ENCODE measurements at places on chromosomes 6 and 20. TPM values are rescaled to one million over a fixed set of nuclear protein-coding genes. Genes with fewer than 3 reads are reported as not detected.

The NR2E1 gene
- not detected for polyA plus RNA-seq

The WFDC10B gene
- polyA plus RNA-seq, result not detected

The NHSL1 gene
- polyA plus RNA-seq, result 4.6 TPM

The KCNS1 gene
- 0.04 TPM for polyA plus RNA-seq

The CGA gene
- not detected for polyA plus RNA-seq

The SDCBP2 gene
- 23.8 TPM for polyA plus RNA-seq

The FOXC1 gene
- 1.6 TPM for polyA plus RNA-seq

The VSX1 gene
- polyA plus RNA-seq, result 0.77 TPM

The BTN1A1 gene
- not detected for polyA plus RNA-seq

The ULBP2 gene
- polyA plus RNA-seq, result 0.19 TPM

The MTFR2 gene
- polyA plus RNA-seq, result 0.26 TPM

The GGT7 gene
- polyA plus RNA-seq, result 30.3 TPM

The NOTCH4 gene
- 27.4 TPM for polyA plus RNA-seq

All from pancreas (tissue), 10 donors.